ENCODE measurements at places on chromosomes 5 and 9.
A peak's percentile ranks its signal among the peaks of the same experiment; 100 is the strongest.

DNA sequence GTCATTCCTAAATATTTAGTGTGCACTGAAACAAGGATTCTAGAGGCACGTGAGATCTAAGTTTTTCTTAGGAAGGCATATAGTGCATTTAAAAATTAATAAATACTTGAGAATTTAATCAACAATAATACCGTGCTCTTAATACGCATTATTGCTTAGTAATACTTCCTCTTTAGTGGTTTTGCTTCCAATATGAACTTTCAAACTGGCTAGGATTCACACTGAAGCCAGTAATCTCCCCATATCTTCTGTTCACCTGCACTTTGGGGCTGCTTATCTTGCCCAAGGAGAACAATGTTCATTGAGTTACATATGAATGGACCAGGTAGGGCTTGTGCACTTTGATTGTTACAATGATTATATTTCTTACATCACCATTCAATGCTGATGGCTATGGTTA is 180.5 kb upstream of the RIOK2 start:
- no peak for DNase-seq

DNA sequence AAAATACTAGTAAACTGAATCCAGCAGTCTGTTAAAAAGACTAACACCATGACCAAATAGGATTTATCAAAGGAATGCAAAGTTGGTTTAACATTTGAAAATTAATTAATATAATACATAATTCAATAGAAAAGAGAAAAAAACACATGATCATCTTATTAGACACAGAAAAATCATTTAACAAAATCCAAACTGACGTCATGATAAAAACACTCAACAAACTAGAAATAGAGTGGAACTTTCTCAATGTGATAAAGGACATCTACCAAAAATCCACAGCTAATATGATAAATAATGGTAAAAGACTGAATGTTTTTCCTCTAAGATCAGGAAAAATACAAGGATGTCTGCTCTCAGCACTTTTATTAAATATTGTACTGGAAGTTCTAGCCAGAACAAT is 40.4 kb upstream of the KCNIP1 start:
- DNase-seq: no peak

- DNase-seq: no peak
Observed at GRCh38 chr9:116160676-116161571, 7.3 kb downstream of the PAPPA start.

GRCh38 chr5:122202952-122203351 is 73.6 kb downstream of the ZNF474 start:
- DNase-seq: no peak

- no peak for DNase-seq
Observed at GRCh38 chr5:133220851-133221674, 169.2 kb downstream of the HSPA4 start.

DNA sequence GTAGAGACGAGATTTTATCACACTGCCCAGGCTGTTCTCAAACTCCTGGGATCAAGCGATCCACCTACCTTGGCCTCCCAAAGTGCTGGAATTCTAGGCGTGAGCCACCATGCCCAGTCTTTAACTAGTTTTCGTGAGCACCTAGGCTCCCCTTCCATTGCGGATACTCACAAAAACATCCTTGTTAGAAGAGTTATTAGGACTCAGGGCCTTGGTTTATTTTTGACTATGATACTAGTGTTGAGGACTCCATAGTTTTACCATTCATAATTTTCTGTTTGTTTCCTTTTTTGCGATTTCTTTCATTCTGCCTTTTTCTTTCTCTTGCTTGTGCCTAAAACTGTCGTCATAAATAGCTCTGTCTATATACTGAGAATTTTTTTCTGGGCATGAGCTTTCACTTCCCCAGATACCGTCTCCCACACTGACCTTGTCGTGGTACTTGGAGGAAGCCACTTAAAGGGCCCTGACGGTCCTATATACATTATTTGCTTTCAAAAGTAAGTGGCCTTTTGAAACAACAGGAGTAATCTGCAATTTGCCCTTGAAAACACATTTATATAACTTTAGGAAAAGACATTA is 5.2 kb downstream of the F2R start:
- DNase-seq: peak; percentile 61

DNA sequence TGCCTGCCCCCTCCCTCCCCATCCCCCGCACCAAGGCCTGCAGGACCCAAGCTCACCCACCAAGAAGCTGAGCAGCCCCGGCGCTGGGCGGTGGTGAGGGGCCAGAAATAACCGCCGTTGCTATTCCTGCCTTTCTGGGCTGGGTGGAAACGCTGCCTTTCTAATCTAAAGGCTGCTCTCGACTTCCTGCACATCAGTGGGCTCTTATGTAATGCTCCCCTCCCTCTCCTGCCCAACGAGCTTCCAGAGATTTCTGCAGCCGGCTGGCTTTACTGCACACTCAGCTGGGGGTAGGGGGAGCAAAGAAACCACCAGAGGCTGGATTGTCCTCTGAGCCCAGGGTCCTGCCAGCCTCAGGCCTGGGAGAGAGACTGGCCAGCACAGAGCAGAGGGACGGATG is 6.9 kb upstream of the EGR1 start:
- DNase-seq: no peak

DNA sequence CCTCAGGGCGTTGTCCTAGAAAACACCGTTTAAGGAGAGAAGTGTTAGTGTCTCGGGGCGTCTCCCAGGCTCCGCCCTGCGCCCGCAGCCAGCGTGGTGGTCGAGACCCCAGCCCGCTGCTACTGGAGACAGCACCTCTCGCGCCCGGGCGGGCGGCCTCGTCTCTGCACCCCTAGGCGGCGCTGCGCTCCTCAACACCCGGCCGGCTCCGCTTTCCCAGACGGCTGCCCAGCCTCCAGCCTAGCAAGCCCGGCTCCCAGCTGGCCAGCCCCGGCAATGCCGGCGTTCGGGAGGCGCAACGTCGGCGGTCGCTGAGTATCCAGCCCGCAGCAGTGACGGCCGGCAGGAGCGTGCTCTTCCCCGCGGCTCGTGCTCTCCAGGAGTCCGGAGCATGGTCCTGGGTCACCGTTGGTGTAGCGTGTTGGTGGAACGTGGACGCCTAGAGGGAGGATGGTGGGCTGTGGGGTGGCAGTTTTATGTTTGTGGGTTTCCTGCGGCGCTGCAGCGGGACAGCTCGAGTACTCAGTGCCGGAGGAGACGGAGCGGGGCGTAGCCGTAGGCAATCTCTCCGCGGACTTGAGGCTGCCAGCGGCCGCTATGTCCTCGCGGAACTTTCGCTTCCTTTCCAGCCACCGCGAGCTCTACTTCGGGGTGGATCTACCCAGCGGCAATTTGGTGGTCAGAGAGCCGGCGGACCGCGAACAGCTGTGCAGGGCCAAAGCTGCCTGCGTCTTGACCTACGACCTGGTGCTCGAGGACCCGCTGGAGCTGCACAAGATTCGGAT is 536 bp downstream of the PCDHAC1 start:
- DNase-seq: no peak

DNA sequence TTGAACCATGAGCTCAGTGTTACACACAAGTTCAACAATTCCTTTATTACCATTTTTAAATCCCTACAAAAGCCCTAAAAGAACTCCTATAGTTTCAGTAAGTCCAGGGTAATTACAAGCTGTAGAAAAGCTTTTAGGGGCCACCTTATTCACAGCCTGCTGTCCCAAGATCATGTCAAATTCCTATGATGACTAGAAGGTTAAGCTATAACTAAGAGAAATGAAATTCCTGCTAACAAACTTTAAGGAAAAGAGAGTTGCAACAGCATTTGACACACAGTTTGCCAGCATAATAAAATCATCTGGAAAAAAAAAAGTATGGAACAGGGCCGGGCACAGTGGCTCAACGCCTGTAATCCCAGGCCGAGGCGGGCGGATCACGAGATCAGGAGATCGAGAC is 31.5 kb downstream of the TMEM245 start:
- no peak for DNase-seq

- DNase-seq: no peak
Observed at GRCh38 chr9:2359891-2360471, 261.6 kb upstream of the VLDLR start.

DNA sequence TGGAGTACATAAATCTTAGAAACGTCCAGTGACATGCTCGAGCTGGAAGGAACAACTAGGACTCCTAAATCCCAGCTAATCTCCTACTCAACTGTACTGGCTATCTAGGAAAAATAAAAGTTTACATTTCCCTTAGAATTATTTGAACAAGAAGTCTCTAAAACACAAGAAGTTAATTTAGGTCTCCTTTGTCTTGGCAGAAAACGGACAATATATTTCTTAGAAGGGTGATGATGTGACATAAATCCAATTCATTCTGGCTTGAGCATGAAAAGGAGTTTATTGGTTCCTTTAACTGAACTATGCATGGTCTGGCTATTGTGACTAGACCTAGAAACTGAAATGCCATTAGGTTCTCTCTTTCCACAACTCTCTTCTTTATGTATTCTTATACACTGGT is 1242.2 kb upstream of the DMAC1 start:
- DNase-seq: no peak

- no peak for DNase-seq
Observed at GRCh38 chr5:63131626-63132285, 553.1 kb downstream of the LRRC70 start.

DNA sequence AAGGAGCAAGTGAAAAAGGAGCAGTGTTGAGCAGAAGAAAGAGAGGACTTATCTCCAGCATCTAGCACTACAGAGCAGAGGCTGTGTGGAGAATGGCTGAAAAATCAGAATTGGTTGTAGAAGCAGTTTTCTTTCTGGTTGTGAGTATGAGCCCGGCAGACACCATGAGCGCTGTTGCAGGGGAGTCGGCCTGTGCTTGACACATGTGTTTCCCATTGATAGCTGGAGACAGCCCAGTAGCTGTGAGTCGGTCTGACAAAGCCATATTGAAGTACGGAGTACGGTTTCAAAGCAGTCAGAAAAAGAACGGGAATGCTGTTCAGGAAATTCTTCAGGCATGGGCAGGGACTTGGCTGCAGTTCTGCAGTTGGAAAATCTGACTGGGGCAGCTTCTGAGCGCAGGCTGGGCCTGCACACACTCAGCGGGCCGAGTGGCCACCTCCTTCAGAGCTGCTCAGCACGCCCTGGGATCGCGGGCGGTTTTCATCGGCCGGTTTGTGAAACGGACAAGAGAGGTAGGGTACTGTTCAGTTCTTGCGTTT is at the start of gene SGCD:
SGCD (plus strand) TSS at position 447 of the 542 bp plus-strand sequence.
- DNase-seq: no peak

DNA sequence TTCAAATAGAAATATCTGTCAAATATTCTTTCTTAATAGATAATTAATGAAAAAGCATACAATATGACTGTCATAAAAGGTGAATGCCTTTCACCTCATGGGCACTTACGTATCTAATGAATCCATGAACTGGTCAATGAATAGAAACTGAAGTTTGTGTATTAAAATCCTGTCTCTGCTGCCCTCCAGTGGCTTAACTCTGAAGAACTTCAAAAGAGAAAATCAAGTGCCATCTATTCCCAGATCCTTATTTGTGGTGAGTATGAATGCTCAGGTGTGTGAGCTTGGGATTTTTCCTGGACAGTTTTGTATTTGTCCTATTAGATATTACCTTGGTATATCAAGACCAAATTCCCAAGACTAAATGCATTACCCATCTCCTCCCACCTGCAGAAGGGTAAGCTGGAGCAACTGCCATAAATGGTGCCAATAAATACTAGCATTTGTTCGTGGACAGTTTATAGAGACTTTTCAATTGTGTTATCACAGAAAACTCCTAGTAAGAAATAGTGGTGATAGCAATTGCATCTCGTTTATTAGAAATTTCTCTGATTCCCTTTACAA is 44.0 kb upstream of the SVEP1 start:
- DNase-seq: peak; percentile 46

DNA sequence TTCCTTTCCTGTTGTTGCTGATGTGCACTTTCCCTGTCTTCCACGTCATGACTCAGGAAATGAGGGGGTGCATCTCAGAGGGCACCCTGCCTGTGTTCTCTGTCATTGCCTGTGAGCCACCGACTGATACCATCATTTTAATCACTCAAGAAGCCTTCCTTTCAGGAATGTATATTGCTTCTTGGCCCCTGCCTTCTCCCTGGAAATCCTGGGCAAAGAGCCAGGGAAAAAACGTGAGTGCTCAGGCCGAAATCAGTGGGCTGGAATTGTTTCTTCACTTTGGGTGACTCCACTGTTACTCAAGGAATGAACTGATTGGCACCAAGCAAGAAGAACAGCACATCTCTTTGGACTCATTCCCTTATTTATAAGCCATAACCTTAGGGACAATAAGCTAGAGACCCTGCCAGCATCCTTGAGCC is 126.1 kb downstream of the SNX18 start:
- DNase-seq: no peak

DNA sequence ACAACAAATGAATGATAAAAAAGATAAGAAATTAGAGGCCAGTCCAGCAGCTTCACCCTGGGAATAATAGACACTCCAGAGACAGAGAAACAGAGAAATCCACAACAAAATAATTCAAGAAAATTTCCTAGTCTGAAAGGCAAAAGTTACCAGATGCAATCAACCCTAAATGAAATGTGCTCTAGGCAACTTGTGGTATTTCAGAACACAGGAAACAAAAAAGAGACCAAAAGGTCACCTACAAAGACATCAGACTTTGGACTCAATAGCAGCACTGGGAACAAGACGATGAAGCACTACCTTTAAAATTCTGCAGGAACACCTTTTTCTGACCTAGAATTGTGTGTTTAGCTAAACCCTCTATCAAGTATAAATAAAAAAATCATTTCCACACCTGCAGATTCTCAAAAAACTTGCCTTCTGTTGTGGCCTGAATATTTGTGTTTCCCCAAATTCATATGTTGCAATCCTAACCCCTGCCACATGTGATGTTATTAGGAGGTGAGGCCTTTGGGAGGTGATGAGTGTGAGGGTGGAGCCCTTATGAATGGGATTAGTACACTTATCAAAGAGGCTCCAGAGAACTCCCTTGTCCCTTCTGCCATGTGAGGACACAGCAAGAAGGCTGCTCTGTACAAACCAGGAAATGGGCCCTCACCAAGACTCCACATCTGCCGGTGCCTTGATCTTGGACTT is 5.9 kb upstream of the MAPK9 start:
- no peak for DNase-seq

GRCh38 chr9:37565661-37566618 is 10.2 kb downstream of the FBXO10 start:
- peak; percentile 61 for DNase-seq

GRCh38 chr5:432201-432927 is 10.6 kb upstream of the EXOC3 start:
- DNase-seq: no peak

DNA sequence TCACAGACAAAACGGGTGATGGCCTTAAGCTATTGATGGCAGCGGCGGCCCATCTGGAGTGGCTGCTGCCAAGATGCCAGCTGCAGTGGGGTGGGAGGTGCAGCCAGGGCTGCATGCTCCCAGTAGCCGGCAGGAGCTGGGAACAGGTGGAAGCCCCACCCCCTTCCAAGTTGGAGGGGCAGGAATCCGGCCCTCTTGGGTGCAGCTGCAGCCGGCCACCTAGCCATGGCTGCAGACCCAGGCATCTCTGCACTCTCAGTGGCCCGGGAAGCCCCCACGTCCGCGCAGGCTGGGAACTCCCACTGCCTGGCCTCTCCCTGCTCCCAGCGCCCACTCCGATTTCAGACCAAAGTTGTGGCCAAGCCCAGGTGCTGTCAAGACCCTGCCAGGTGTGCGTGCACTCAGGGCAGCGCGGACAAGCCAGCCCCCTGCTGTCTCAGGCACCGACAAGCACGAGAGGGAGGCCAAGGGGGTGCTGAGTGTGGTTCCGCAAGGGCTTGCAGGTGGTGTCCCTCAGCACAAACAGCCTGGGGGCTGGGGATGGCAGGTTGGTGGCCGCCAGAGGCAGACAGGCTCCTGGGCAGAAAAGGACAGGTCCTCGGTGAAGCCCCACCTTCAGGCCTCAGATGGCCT is 115.1 kb upstream of the TSLP start:
- DNase-seq: no peak

Measured in GM20000 (cell line).